Hypothalamus (tissue), 51 donors: ENCODE measurements at places on chromosomes 16 and 17.

DNA sequence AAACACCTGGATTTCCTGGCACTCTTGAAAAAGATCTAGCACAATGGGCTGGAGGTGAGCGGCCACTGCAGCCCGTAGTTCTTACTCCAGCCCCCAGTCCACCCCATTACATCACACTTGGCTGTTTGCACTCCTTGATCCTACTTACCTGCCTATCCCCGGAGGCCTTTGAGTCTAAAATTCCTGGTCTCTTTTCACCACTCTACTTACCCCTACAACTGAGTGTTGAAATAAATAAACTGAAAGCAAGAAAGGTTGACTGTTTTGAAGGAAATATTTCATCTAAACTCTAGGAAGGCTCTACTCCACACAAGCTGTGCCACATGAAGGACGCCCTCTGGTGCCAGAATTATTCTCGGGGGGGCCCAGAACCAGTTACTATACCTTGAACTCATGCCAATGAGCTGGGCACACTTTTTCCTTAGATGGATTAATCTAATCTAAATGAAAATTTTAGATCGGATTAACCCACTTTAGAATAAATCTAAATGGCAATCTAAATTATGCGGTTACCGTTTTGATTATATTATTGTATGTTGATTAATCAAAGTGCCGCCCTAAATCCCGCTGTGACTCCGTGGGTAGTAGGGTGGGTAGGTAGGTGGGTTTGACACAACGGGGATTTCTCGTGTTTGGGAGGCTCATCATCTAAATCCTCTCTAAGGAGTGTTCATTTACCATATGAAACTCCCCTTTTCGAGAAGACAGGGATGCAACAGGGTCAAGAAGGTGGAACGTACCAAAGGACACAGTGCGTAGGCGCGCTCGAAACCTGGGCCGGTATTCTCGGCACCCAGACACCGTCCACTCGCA, 651 bp upstream of the EIF1 start:
- peak; percentile 16 for DNase-seq

- DNase-seq, result no peak
Observed at GRCh38 chr17:62871291-62871690, 63.2 kb upstream of the MARCHF10 start.

DNA sequence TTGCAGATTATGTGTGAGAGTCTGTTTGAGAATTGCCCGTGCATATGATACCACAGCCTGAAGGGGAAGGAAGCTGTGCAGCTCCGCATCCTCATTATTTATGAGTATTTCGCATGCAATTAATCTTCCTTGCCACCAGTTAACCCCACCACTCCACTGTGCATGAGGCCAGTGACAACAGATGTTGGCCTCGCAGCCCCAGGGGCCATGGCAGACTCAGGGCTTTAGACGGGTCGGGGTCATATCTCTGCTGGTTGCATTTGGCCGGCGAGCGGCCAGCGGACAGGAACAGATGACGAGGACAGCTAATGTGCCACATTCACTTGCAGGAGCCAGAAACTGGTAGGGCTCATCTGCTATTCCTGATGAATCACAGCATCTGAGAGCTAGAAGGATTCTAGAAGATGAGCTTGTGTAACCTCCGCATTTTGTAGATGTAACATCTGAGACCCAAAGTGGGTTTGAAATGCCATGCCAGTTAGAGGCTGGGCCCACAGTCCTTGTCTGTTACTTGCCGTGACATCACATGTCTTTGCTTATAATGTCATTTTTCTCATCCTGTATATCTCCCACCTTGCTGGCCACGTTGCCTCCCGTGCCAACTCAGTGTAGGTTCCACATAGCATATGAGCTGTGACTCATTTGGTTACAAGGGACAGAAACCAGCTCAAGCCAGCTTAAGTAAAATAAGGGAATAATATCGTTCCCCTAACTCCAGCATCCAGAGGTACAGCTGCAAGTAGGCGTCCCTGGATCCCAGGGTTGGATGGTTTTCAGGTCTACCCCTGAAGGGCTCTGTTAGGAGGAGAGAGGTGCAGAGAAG, 137.2 kb downstream of the SNX29 start:
- no peak for DNase-seq

GRCh38 chr16:26987597-26988010, 79.1 kb upstream of the C16orf82 start:
- DNase-seq, result no peak

- no peak for DNase-seq
Observed at GRCh38 chr16:53370827-53371226, 63.4 kb upstream of the RBL2 start.

DNA sequence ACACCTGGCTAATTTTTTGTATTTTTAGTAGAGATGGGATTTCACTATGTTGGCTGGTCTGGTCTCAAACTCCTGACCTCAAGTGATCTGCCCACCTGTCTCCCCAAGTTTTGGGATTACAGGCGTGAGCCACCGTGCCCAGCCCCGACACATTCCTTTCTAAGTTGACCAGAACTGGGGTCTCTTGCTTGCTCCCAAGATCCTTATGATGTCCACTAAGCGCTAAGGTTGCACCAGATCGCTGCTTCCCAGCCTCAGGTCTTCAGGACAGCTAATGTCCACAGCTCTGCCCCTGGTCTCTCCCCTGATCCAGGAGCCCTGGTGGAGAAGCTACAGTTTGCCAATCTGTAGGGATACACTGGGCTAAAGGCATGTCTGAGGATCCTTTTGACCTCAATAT, 29.5 kb downstream of the NSMCE1 start:
- no peak for DNase-seq

GRCh38 chr16:83842291-83842690, 34.5 kb downstream of the HSBP1 start:
- no peak for DNase-seq

DNA sequence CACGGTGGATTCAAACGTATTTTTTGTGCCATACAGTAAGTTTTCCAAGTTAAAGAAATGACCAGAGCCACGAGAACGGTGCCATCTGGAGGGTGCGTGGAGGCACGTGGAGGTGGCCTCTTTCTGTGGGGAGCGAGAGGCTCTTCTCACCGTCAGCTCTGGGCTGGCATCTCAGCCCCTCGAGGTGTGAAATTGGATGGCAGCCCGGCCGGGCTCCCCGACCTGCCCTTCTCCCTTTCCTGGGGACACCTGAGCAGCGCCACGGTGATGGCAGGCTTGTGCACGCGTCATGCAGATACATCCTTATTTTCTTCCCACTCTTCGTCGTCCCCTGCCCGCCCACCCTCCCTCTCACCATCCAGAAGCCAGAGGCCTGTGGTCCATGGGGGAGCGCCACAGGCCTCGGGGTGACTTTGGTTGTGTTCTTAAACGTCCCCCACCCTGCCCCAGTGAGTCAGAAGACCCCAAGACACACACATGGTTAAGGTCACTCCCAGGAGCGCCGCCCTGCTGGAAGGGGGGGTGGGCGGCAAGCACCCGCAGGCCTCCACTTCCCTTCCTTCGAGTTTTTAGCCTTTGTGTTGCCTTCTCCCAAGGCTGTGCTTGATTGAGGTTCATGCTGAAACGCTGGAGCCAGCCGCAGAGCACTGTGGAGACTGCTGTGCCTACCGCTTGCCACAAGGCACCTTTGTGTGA, 109.4 kb downstream of the BANP start:
- no peak for DNase-seq

- DNase-seq, result no peak
Observed at GRCh38 chr17:76394166-76394565, 9.8 kb downstream of the SPHK1 start.

DNA sequence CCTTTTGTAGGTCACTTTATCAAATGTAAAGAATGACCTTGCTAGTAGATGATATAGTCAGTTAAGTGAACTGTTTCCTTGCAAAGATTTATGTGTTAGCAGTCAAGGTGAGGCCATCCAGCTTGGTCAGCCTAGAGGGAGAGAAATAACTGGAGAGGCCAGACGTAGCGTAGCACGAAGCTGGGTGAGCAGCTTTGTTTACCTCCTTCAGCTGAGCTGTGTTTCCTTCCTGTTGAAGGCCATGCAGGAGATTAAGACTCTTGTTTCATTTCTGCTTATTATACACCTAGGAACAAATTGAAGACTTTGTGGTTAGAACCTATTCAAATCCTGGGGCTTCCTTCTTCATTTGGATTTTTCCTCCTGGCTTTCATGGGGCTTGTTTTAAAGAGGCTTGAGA, 267.1 kb downstream of the PHKB start:
- no peak for DNase-seq

DNA sequence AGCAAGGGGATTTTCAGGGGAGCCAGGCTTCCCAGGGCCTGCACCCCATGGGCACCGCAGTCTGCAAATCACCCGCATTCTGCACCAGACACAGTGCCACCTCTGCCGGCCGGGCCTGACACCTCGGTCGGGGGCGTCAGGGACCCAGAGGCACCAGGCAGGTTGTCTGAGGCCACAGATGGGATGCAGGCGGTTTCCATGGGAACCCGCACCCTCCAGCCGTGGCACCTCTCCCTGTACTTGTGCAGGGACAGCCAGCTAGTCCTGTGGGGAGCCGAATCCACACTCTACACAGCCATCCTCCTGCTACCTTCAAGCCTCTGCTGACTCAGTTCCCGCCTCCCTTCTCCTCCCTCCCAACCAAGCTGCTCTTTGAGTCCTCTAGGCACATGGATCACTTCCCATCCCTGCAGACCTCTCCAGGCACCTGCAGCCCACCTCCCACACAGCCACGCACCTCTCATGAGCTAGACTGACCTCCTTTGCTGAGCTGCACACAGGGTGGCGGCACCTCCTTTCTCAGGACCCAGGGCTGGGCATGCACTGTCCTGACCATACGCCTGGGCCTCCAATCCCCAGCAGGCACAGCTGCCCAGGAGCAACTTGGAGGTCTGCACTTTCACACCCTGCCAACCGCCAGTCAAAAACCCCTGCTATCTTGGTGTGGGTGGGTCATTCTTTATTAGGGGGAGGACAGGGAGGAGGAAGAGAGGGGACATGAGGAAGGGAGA, 119.5 kb downstream of the C16orf78 start:
- no peak for DNase-seq

DNA sequence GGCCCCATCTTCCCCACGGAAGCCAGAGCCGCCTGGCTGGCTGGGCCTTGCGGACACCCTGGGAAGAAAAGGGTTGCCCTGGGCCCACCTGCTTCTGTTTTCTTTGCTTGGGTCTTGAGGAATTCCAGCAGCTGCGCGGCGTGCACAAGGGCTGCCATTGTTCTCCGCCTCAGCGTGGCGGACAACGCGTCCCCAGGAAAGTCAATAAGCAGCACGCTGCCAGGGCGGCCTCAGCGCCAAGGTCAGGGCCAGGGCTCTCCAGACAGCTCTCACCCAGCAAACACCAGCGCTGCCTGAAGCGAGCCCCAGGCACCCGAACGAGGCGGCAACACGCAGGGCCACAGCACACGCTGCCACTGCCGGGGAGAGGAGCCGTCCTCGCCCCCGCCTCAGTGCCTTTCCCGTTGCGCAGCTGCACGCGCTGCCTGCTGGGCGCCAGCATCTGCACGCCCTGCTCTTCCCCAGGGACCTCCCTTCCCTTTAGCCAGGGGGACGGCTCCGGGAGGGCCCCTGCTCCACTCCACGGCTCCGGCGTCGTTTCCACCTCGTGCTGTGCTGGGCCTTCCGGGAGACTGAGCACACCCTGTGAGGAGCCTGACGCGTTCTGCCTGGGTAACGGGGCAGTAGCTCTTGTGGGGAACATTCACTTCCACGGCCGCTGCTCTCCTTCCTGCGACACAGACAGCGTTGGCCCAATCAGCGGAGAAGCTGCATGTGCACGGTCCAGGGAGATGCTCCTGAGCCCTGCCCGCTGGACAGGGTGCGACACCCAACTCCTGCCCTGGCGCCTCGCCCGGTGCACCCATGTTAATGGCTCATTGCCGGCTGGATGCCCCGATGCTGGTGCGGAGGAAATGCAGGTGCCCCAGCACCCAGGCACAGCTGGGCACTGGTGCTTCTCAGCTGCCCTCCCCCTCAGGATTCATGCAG, 57.8 kb downstream of the LMF1 start:
- DNase-seq, result peak; percentile 67

GRCh38 chr16:17446661-17447060, 24.1 kb downstream of the XYLT1 start:
- DNase-seq, result no peak

GRCh38 chr17:67098006-67098405, 53.7 kb downstream of the CACNG1 start:
- DNase-seq, result no peak

DNA sequence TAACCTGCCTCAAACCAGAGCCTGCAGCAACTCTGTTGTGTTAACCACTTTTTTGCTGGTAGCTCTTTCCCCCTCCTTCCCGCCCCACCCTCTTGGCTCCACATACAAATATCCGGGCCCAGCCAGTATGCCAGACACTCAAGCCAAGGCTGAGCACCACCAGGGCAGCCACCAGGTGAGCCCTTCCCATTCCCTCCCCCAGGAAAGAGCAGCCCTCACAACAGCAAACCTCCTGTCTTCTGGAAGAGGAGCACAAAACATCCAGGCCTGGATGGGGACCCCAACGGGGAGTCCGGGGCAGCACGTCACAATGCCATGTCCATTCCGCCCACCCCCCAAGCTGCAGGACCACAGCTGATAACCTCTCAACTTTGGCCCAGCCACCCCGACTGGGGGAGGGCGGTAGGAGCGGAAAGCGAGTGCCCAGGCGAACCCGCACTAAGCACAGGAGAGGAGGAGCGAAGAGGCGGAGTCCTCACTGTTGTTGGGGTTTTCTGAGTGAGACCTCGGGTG, 757 bp downstream of the ORMDL3 start:
- no peak for DNase-seq

- DNase-seq, result no peak
Observed at GRCh38 chr16:53849994-53850393, 146.0 kb downstream of the FTO start.

DNA sequence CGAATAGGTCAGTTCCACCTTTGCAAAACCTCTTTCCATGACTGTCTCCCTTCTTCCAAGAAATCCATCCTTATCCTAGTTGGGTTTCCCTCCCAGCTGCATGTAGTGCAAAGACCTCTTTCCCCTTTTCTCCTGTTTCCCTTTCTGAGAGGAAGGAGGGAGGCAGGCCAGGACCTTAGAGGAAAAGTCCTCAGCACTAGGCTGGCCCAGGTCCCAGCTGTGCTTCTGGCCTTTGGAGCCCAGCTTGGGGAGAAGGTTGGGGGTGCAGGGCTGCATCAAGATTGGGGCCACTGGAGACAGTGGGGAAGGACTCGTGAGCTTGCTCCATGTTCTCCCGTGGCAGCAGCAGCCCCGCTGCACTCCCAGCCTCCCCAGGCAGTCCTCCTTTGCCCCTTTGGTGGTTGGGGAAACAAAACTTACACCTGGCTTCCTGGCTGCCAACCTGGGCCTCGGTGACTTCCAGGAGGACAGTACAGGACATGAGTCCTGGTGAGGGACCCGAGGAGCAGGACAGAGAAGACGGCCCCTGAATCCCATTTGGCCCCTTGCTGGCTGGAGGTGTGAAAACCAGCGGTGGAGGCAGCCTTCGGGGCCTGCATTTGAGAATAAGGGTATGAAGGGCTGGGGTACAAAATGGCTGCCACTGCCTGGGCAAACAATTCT, 481 bp downstream of the HEXIM2 start:
- no peak for DNase-seq
